ENCODE measurements at places on chromosomes 6 and 20.

- no peak for DNase-seq
Observed at GRCh38 chr6:168618546-168619315, 177.7 kb downstream of the SMOC2 start.

DNA sequence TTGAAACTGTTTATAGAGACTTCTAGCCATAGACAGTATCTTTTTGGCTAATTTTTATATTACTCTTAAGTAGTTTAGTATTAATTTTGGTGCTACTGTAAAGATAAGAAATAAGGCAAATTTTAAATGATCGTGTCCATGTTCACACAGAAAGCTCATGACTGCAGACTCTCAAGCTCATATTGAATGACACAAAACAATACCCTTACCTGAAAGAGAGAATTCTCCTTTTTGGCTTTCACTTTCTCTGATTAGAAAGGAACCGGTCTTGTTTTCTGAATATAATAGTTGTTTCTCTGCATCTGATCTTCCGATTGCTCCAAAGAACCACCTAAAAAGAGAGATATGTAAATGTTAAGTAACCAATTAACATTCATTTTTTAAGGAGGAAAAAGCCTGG lies 57.0 kb downstream of the FRK start:
- no peak for DNase-seq

DNA sequence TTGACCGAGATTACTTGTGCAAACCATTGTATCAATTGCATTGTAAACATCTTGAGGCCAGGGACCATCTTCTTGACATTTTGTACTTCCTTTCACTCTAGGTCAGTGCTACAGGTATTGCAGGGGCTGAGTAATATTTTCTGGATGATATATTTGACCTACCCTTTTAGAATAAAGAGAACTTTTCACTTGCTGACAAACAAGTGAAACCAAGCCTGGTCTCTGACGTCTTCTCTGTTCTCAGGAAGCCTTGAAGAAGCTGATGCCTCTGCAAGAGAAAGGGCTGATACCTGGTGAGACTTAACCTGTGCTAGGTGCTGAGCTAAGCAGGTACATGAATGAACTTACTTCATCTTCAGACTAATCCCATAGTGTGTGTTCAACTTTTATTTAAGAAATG lies 60.5 kb upstream of the GGTLC1 start:
- DNase-seq, result no peak

- DNase-seq, result no peak
Observed at GRCh38 chr6:110216140-110216539, 35.9 kb downstream of the CDC40 start.

DNA sequence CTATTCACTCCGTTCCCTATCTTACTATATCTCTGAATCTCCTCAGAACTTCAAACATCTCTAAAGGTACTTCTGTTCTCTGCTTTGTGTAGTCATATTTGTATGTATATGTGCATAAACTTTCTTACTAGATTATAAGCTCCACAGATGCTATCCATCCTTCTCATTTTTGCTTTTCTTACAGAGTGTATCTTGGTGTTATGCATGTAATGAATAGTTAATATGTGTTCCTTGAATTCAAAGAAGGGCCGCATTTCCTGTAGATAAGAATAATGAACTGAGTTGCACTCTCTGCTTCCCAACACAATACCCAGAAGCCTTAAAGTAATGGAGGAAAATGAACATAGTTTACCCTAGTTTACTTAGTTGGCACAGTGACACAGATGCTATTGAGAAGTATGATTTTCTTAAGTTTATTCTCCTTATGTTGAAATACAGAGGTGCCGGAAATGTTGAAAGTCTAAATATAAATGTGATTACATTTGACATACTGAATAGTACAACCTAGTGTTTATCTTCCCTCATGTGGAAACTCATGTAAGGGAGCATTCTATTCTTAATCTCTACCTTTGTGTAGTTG lies 6.0 kb downstream of the NUS1 start:
- DNase-seq, result no peak

GRCh38 chr6:33619166-33619840 lies 1.8 kb upstream of the ITPR3 start:
- no peak for DNase-seq

DNA sequence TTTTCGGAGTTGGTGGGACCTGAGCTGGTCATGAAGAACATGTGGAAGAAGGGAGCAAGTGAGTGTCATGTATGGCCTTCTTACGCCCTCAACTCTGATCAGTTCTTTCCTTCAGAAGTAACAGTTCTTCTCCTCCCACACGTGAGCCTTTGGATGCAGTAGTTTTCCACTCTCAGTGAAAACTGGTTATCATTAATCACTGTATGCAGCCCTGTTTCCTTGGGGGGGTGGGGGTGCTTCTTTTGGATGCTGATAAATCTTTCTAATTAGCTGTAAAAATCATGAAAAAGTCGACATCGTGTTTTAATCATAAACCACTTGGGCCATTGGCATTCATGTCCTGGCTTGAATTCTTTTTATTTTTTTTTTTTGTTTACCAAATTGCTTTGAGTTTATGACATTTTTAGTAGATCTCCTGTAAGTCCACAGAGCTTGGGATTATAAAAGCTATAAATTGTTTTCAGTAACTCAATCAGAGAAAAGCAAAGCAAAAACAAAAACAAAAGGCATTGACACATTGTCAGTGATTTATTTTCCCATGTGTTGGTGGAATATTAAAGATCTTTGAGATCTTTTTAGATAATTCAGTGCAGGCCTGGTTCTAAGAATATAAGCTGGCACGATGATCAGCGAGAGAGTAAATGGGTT lies 84.8 kb downstream of the TRMT11 start:
- no peak for DNase-seq

DNA sequence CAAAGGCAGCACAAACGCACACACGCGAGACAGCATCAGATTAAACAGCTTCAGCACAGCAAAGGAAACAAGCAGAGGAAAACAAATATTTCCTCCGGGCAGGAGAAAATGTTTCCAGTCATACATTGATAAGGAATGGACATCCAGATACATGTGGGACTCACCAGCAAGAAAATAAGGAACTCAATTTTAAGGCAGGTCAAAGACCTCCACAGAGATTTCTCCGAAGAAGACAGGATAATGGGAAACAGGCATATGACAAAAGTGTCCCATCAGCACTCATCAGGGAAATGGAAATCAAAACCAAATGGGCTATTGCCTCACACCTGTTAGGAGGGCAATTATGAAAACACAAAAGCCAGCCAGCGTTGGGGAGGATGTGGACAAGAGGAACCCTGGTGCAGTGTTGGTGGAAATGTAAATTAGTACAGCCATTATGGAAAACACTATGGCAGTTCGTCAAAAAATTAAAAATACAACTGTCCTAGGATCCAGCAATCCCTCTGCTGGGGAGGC lies 9.7 kb upstream of the SLCO4A1 start:
- DNase-seq, result no peak

DNA sequence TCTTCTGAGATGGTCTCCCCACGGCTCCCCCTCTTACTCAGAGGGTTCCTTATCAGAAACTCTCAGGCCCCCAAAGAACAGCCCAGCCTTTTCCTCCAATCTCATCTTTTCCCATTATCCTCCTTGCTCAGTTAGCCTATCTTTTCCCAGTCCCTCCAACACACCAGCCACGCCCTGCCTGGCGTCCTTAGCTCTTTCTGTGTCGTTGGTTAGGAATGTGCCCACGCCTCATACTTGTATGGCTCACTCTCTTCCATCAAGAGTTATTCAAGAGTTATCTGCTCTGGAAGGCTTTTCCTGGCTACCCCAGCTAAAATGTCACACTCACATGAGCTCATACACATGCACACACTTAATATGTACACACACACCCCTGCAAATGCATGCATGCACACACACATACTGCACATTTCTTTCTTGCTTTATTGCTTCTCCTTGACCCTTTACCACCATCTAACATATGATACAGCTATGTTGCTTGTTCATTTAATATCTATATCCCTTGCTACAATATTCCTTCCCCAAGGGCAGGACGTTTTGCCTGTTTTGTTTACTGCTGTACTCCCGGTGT lies 37.6 kb downstream of the SLC2A10 start:
- DNase-seq, result peak; percentile 36

GRCh38 chr20:50259705-50260478 lies 69.3 kb downstream of the CEBPB start:
- DNase-seq, result no peak

DNA sequence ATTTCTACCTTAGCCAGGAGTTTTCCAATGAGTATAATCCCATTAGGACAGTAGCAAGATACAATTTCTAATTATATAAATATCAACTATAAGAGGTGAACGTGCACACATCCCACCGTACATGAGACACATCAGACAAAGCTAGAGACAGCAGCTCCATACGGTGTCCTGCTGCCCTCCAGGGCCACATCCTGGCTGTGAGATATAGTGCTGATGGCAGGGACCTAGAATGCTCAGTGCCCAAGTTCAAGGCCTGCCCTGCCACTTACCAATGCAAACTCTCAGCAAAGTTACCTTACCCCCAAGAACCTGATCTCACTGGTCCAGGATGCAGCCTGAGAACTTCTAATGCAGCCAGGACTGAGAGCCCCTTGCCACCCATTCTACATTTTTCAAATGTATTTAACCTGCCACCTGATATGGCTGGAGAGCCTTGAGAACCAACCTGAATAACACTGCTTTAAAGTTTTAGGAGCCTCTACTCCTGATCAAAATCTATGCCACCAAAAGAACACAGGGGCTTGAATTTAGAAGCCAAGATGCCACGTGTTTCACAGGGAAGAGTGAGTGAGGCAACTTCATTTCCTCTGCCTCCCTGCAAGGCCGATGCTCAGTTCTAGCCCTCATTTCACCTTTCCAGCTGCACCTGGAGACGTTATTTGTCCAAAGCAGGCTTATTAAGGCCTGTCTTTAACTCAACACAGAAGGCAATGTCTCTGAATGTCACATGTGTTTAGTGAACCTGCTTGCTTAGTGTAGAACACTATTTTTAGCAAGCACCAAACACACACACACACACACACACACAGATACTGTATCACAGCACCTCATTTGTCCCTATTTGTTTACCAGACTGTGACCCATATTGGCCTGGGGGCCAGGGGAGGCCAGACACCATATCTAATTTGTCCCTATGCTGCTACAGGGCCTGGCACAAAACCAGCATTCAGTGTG lies 6.1 kb downstream of the NFATC2 start:
- no peak for DNase-seq

DNA sequence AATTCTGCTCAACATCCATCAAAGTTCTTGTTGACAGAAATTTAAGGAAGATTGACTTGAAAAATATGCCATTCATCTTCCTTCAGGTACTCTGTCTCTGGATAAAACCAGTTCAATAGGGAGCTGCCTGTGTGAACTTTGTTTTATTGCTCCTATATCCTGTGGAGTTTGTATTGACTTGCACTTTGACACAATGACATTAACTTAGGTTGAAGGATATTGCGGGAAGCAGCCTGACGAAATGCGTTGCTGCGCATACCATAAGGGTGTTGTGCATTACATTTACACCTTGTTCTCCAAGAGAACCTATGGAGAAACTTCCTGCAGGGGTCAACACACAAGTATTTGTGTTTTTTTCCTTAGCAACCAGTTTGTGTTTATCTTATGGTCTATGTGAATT lies 185.4 kb upstream of the GRIK2 start:
- no peak for DNase-seq

DNA sequence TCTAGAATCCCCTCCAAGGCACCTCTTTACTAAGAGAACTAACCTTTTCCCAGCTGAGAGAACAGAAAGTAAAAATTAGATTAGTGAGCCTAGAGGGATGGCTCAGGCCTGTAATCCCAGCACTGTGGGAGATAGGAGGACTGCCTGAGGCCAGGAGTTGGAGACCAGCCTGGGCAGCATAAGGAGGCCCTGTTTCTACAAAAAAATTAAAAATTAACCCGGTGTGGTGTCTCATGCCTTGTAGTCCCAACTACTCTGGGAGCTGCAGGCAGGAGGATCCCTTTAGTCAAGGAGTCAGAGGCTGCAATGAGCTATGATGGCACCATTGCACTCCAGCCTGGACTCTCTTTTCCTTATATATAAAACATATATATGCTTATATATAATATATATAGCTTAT lies 5.5 kb upstream of the OOEP start:
- no peak for DNase-seq

DNA sequence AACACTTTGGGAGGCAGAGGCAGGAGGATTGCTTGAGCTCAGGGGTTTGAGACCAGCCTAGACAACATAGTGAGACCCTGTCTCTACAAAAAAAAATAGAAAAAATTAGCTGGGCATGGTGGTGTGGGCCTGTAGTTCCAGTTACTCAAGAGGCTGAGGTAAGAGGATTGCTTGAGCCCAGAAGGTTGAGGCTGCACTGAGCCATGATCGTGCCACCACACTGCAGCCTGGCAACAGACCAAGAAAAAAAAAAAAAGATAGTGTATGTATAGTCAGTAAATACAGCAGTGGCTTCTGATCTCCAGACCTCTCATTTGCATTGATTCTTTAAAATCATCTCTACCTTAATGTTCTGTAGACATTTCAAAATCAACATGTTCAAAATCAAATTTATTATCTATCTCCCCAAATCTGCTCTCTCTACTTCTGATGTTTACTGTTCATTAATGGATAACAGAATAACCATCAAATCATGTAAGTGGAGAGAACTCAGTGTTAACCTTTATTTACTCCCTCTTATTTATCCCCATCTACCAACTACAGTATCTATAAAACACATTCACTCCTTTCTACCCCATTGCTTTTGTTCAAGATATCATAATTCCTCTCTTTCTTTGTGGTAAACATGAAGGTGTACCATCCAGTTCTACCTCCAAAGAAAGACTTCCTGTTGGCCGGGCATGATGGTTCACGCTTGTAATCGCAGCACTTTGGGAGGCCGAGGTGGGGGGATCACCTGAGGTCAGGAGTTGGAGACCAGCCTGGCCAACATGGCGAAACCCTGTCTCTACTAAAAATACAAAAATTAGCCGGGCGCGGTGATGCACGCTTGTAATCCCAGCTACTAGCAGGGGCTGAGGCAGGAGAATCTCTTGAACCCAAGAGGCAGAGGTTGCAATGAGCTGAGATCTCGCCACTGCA lies 7.7 kb downstream of the PROCR start:
- DNase-seq, result no peak

GRCh38 chr20:46011631-46012482 lies 3.1 kb downstream of the MMP9 start:
- DNase-seq, result peak; percentile 69

DNA sequence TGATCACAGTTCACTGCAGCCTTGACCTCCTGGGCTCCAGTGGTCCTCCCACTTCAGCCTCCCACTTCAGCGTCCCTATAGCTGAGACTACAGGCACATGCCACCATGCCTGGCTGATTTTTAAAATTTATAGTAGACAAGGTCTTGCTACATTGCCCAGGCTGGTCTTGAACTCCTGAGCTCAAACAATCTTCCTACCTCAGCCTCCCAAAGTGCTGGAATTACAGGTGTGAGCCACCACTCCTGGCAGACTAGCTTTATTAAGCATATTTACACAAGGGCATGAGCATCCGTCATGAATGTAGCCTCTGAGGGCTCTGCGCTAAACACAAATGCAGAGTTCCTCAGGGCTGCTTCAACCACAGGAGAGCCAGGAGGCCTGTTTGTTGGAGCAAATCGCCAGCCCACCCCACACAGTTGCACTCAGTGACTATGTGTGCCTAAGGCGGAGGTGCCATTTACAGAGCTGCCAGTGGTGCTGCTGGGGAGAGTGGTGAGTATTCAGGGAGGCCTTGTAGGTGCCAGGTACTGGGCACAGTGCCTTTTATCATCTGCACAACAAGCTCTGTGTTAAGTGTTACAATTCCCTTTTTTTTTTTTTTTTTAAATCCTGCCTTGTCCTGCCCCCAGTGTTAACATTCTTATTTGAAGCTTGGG lies 78.2 kb downstream of the PSMG4 start:
- DNase-seq, result no peak
